Activated naive CD4-positive, alpha-beta T cell (primary cell): ENCODE measurements at places on chromosomes 7 and 10.

- no peak for DNase-seq
Observed at GRCh38 chr10:93079663-93080349, 6.1 kb downstream of the CYP26A1 start.

GRCh38 chr7:141074162-141074991, 513 bp downstream of the TMEM178B start:
- no peak for DNase-seq

GRCh38 chr7:100799037-100799896, 28.1 kb downstream of the EPHB4 start:
- DNase-seq, result no peak

GRCh38 chr7:36232971-36233550, 80.0 kb downstream of the EEPD1 start:
- no peak for DNase-seq

GRCh38 chr10:27611744-27612550, 107.8 kb downstream of the RAB18 start:
- DNase-seq, result no peak

DNA sequence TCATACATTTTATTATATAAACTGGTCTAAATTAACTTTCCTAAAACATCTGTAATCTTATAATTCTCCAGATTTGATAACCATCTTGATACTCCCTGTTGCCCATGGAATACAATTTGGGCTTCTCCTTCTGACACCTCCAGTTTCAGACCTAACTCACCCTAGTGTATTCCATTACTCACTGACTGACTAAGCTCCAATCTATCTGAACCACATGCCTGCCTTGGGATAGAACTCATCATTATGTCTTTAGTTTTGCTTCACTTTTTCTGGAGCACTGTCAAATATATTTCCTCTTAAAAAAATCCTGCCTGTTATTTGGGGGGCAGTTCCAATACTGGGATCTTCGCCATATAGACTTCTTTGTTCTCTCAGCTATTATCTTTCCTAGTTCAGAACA, 4.9 kb upstream of the FOXP2 start:
- DNase-seq, result no peak

- no peak for DNase-seq
Observed at GRCh38 chr7:16447876-16448275, 17.7 kb downstream of the SOSTDC1 start.

DNA sequence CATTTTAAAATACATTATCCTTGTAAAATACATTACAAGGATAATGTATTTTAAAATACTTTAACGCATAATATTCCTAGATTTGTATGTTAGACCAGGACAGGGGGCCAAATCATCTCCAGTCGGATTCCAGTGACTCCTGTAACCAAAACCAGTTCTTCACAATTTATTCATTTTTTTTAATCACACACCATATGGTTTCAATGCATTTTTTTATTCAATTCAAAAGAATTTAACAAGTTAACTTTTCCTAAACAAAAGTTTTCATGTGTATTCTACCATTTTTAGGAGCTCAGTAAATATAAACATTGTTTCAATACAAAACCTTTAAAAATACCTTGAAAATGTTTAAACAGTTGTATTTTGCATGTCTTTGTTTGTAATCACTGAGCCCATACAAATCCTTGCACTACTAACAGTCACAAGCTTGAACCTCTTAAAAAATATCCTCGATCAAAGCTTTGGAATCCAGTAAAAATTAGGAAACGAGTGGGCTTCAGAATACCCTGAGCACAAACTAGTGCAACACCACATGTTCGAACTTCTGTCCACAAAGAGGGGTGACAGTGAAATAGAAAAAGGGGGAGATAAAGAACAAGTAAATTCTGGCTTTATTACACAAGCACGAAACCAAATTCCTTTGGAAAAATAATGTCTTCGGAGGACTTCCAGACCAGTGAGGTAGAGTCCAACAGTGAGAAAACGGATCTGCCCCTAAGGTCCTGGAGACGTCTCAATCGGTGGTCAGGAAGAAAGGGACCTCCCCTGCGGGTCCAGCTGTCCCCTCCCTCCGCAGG, 1.6 kb downstream of the CCDC71L start:
- no peak for DNase-seq

GRCh38 chr7:111272092-111272491, 181.2 kb downstream of the LRRN3 start:
- no peak for DNase-seq

GRCh38 chr10:67819768-67820204, 18.2 kb downstream of the DNAJC12 start:
- no peak for DNase-seq

- peak; percentile 32 for DNase-seq
Observed at GRCh38 chr10:102231357-102232318, 5.5 kb downstream of the ELOVL3 start.

DNA sequence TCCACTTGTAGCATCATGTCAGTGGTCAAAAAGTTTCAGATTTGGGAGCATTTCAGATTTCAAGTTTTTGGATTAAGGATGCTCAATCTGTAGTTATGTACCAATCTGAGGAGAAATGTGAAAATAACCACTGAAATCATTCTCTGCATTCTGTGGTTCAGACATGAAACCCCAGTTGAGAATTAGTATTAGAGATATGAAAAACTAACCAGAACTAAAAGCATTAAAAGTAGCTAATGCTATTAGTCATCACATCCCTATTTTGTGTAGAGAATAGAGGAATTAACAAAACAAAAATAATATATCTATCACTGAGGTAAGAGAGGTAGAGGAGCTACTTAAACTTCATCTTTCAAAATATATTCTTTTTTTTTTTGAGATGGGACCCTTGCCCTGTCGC, 28.0 kb downstream of the MICU1 start:
- DNase-seq, result no peak

DNA sequence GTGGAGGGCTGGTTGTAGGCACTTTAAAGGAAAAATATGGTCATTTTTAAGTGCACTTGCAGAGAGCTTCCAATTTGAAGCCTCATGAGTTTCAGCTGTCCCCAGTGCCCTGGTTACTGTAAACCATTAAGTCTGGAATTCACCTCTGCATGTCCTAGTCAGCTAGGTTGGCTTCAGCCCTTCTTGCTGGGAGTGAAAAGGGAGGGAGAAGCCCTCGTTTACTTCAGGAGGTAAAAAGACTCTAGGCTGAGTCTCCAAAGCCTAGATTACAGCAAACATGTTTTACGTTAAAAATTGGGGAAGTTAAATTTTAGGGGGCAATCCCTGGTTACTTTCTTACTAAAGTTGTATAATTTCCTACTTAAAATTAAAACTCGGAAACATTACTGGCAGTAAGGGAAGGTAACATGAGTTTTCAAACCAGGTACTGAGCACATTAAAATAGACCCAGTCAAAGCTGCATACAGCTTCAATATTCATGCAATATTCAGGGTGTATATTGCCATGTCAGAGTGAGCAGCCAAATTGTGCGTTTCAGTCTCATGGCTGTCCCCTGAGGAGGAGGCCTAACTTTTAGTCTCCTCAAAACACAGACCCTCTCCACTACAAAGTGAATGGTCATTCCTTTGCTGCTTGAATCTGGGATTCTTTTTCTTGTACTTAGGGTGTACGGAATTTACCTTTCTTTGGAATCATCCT, 156.7 kb downstream of the PRKG1 start:
- no peak for DNase-seq

DNA sequence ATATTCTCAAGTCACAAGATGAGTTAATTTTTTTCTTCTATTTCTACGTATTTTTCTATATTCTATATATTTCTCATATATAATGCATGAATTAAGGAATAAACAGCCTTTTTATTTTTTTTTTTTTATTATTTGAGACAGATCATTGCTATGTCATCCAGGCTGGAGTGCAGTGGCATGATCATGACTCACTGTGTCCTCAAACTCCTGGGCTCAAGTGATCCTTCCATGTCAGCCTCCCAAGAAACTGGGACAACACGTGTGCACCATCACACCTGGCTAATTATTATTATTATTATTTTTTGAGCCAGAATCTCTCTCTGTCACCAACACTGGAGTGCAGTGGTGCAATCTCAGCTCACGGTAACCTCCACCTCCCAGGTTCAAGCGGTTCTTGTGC, 1.5 kb downstream of the CLDN12 start:
- no peak for DNase-seq

GRCh38 chr10:23994459-23995046, 214.4 kb upstream of the KIAA1217 start:
- no peak for DNase-seq

- DNase-seq, result no peak
Observed at GRCh38 chr7:48813472-48813871, 110.9 kb upstream of the CDC14C start.
